ENCODE measurements at places on chromosomes 1 and 21.

- DNase-seq = peak; percentile 84
Observed at GRCh38 chr1:160261556-160261892, 825 bp downstream of the DCAF8 start.

DNA sequence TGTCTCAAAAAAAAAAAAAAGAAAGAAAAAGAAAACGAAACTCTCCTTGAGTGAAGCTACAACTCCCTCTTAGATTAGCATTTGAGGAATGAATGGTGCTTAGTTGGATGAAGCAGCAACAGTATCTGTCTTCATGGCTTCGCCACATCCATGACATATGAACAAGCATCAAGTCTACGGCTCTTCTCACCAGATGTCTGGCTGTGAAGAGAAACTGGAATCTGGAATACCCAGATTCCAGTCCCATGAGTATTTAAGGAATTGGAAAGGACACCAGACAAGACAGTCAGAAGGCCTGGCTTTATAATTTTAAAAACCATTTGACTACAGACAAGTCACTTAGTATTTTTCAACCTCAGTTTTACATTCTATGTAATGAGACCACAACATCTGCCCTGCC, 38.0 kb upstream of the TADA1 start:
- DNase-seq = no peak

DNA sequence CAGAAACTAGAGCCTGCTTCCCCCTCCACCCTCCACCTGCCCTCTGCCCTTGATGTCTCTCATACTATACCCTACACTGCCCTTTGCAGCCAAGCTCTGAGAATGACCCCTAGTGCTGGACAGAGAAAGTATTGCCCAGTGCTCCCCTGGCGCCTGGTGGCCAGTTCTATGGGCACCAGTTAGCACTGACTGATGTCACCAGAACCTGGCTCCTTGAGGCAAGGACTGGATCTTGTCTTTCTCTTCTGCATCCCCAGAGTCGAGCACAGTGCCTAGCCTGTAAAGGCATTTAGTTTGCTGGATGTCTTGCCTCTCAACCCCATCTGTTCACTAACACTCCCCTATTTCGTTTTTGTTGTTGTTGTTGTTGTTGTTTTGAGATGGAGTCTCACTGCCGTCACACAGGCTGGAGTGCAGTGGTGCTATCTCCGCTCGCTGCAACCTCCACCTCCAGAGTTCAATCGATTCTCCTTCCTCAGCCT, 5.9 kb downstream of the PHLDA3 start:
- DNase-seq = peak; percentile 42

GRCh38 chr1:153490272-153491051, 30.0 kb upstream of the S100A7 start:
- DNase-seq = peak; percentile 91

GRCh38 chr21:36555199-36555800, 75.4 kb upstream of the CLDN14 start:
- DNase-seq = no peak

- no peak for DNase-seq
Observed at GRCh38 chr1:50180367-50180766, 71.6 kb downstream of the ELAVL4 start.

GRCh38 chr1:161200992-161201835, 953 bp upstream of the NDUFS2 start:
- DNase-seq = peak; percentile 88

DNA sequence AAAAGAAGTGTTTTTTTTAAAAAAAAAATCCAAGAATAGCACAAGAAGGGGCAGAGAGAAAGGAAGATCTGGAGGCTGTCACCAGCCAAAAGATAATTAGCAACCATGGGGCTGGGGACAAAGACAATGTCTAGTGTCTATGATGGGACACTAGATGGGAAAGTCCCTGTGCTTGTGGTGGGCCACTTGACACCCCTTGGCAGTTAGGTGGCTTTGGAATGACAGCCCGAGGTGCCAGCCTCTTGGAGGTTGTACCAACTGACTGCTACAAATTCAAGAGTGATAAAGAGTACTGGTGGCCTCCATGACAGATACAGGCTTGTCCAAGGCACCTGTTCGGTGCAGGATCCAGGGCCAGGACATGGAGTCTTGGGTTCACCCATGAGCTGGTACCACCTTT, 21.6 kb downstream of the ATP2B4 start:
- no peak for DNase-seq

GRCh38 chr1:221334062-221334461, 407.8 kb downstream of the DUSP10 start:
- DNase-seq = no peak

DNA sequence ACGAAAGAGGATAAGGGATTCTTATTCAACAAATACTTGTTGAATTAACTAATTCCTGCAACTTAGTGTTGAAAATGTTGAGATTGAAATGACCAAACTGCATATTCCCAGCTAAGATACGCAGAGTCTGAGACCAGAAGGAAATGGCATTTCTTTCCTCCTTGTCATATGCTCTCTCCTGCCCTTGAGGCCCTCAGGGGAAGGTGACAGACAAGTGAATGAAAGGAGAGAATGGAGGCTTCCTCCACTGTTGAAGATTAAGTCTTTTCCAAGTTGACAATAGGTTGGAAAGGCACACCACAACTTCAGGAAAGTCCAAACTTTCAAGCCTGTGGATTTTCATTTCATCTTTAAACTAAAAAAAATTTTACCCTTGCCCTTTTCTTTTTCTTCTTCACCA, 3.1 kb upstream of the ZNF697 start:
- DNase-seq = peak; percentile 26

GRCh38 chr1:64984106-64984505, 17.8 kb upstream of the JAK1 start:
- DNase-seq = no peak

GRCh38 chr21:39441502-39442475, 3.8 kb downstream of the LCA5L start:
- DNase-seq = peak; percentile 50

GRCh38 chr1:215084621-215085020, 2.1 kb downstream of the KCNK2 start:
- DNase-seq = no peak
